ENCODE measurements at places on chromosomes 5 and 9. TPM values are rescaled to one million over a fixed set of nuclear protein-coding genes. Genes with fewer than 3 reads are reported as not detected.

Gene DIAPH1
- 77.2 TPM for total RNA-seq

Gene TRPM6
- 2.3 TPM for total RNA-seq

Gene IL12B
- total RNA-seq = not detected

Gene TRIM32
- total RNA-seq = 10.0 TPM

Gene CTXN3
- total RNA-seq = not detected

Gene ADAMTS6
- 28.0 TPM for total RNA-seq

Gene ANKRD18B
- total RNA-seq = 0.49 TPM

Gene JADE2
- total RNA-seq = 33.3 TPM

Gene GPR21
- total RNA-seq = 3.8 TPM

Gene MLANA
- total RNA-seq = not detected

Gene GABRA6
- not detected for total RNA-seq

Gene LAMC3
- 0.50 TPM for total RNA-seq
